NCI-H446 (cell line): ENCODE measurements at places on chromosomes 7 and 10.
A peak's percentile ranks its signal among the peaks of the same experiment; 100 is the strongest.

GRCh38 chr7:36214608-36215456 is 61.8 kb downstream of the EEPD1 start:
- DNase-seq, result no peak

DNA sequence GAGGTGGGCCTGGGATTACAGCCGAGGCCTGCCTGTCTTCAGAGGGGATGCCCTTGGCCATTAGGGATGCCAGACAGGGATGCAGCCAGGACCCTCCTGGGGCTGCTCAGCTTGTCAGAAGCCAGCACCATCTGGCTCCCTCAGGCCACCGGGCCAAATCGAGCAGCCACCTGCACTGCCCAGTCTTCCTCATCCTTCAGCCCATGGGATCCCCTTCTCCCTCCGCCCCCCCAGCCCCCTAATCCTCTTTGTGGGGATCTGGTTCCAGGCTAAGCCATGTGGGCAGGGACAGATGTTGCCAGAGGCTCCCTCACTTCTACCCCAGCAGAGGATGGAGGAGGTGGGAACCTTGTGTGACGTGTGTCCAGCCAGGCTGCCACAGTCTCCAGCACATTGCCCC is 137.4 kb upstream of the PPIF start:
- no peak for DNase-seq

DNA sequence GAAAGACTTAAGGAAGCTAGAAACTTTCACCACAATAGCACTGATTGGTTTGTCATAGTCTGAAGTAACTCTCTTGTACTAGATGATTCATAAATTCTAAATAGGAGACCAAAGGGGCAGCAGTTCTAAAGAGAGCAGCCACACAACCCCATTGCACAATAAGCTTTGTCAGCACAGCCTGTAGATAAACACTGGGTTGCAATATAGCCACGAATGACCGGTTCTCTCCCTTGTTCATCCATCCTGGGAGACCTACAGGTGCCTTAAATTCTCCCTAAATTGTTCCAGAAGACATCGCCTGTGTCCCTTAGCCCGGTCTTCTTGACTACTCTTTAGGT is 167.0 kb downstream of the SNX13 start:
- no peak for DNase-seq

- no peak for DNase-seq
Observed at GRCh38 chr10:49298671-49298982, 343 bp upstream of the C10orf71 start.

DNA sequence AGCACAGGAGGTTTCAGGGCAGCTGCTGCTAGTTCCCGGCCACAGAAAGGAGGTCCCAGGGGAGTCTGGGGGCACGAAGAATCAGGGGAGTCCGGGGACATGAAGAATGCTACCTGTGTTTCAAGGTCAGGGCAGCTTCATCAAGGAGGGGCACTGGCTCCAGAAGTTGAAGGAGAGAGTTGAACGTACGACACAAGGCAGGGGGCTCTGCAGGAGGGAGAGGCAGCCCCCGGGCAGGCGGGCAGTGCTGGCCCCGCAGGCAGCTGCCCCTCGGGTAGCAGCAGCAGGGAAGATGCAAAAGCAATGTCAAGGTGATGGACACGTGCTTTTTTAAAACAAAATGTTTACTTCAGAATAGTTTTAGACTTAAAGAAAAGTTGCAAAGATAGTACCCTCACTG is 134.7 kb upstream of the RNF32 start:
- DNase-seq, result no peak

- peak; percentile 97 for DNase-seq
Observed at GRCh38 chr7:34747867-34748727, 90.1 kb downstream of the NPSR1 start.

- no peak for DNase-seq
Observed at GRCh38 chr10:127257395-127257794, 61.0 kb upstream of the INSYN2A start.

GRCh38 chr10:88168171-88169036 is 305.0 kb downstream of the PTEN start:
- no peak for DNase-seq

DNA sequence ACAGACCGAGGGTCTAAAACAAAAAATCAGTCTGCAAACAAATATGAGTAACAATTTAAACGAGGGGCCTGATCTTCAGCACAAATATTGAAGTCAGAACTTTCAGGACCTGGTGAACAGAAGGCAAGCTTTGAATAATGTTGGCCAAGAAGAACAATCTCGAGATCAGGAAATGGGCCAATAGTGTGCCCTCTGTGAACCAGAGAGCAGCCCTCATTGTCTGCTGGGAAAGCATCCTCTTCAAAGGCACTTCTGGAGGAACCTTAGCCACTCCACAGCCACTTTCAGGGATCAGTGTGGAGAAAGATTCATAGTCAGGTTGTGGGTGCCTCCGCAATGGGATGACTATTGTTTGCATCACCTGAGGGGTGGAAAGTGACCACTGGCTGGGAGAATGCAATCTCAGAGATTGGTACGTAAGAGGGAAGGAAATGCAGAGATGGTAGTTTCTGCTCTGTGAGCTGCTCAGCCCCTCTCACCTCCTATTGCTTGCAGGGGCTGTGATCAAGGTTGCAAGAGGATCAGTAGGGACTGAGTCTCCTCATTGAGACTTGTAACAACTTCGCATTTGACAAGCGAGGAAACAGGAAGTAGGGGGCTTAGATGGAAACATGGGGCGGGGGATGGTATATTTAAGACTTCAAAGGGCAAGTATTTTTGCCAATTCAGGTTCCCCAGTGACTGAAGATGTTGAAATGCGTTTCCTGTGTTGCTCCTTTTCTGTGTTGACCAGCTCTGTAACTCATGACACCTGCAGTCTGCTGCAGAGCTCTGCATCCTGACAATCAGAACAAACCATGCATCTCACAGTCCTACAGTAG is 28.4 kb upstream of the IFRD1 start:
- DNase-seq, result no peak

DNA sequence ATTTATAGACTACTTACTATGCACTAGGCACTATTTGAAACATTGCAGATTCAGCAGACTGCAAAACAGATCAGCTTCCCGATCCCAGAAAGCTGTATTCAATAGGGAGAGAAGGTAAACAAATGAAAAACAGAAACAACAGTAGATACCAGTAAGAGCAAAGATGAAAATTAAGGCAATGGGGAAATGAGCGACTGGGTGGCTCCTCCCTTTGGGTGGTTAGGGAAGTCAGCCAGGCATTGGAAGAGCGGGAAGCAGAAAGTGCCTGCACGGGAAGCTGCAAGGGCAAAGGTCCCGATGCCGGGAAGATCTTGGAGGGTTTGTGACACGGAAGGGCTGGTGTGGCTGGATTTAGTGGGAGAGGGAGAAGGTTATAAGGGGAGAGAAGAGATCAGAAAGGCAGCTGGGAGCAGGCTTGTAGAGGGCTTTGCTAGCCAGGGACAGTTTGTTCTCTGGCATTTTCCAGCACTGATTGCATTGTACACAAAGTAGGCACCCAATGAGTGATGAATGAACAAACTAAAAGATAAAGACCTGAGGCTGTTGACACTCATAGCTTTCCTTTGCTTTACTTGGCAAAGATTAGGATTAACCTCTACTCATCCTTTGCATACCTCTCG is 67.8 kb downstream of the NAMPT start:
- no peak for DNase-seq

DNA sequence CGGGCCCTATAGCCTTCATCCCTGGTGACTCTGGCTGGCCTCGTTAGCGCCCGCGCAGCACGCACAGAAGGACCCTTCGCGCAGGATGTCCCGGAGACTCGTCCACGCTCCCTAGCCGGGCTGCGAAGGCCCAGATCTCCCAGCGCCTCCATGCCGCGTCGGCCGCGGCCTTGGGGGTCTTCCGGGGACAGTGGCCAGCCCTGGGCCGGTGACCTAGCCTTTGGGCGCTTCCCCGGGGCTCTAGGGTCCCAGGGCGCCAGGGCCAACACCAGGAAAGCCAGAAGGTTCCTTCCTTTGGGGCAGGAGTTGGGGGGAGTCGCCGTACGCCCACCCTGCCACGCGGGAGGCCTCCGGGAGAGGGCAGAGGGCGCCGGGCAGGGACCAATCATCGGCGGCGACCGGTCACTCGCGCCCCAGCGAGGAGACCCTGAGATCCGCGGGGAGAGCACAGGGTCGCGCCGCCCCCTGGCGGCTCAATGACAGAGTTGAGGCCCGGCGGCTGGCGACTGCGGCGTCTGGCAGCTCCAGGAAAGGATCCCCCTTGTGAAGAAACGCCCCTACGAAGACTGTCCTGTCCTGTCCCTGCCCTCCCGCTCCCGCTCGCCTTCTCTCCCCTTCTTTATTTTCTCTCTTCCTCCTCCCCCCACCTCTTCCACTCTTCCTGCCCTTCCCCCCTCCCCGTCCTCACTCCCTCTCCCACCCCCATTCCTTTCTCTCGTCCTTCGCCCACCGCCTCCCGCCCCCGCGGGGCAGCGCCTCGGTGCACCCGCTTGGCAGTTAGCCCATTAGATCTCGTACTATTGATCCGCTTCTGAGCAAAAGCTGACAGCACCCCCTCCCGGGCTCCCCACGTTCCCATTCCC is 62.3 kb upstream of the LBX1 start:
- DNase-seq, result peak; percentile 4

DNA sequence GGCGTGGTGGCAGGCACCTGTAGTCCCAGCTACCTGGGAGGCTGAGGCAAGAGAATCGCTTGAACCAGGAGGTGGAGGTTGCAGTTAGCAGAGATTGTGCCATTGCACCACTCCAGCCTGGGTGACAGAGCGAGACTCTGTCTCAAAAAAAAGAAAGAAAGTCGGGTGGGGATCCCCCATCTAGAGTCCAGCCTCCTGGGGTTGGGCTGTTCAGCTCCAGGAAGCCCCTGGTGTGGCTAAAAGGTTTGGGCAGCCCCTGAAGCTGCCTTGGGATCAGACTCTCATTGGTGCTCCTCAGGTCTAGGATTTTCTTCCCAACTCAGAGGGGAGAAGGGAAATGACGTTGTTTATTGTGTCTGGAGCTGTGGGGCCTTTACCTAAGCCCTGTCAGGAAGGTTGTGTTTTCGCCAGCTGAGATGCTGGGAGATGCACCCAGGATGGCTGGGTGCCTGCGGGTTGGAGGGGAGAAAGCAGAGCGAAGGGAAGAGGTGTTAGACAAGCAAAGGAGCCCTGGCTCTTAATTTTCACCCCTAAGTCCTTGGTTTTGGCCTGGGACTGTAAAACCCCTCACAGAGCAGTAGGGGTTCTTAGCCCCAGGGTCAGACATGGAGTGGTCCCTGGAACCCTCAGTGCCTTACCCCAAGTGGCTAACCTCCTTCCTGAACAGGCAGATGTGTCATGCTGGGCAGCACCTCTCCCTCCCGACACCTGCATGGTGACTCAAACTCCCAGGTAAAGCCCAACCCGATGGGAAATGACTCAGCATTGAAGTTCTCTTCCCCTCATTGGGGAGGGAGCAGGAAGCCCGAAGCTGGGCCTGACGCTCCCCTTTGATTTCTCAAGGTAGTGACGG is 21.1 kb downstream of the PLAU start:
- no peak for DNase-seq

GRCh38 chr10:55048830-55049498 is 247.9 kb upstream of the PCDH15 start:
- DNase-seq, result no peak

DNA sequence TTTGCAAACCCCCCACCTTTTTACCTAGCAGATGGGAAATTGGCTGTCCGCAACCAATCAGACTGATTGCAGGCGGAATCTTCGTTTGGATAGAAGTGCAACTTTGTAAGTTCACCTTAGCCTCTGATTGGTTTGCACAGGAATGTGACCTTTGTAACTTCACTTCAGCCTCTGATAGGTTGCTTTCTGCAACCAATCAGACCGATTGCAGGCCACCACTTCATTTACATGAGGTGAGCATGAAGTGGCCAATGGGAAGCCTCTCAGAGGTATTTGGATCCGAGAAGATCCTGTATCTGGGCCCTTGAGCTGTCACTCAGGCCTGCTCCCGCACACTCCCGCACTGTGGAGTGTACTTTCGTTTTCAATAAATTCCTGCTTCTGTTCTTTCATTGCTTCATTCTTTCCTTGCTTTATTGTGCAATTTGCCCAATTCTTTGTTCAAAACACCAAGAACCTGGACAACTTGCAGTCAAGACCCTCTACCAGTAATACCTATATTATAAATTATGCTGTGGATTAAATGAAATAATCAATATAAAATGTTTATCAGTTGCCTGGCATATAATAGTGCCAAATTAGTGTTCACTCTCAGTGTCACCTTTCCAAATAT is 491.4 kb downstream of the PLXNA4 start:
- DNase-seq, result no peak

DNA sequence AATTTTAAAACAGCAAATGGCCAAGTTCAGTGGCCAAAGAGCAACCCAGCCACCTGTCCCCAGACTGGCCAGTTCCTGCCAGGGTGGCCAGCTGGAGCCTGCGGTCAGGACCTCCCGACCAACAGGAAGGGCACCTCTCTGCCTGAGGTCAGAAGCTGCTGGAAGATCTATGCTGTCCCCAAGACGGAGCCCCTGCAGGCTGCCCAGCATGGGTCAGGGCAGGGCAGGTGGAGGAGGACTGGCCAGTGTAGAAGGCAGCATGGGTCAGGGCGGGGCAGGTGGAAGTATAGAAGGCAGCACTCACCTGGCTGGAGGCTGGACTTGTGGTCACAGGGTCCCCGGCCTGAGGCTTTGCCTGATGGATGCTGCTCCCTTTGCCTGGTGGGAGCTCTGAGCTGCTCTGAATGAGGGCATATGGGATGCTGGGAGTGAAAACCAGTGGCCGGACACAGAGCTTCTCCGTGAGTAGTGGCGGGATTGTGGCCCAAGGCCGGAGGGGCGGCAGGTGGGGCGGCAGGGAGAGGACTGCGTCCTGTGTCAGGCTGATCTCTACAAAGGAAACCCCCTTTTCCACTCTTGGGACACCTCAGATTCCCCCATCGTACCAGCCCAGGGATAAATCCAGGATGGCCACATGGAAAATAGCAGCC is 229.2 kb downstream of the TCERG1L start:
- no peak for DNase-seq

- peak; percentile 13 for DNase-seq
Observed at GRCh38 chr7:56079450-56080185, 13.1 kb downstream of the PHKG1 start.

- DNase-seq, result no peak
Observed at GRCh38 chr7:2956526-2957368, 86.9 kb downstream of the CARD11 start.

- no peak for DNase-seq
Observed at GRCh38 chr7:30901856-30902255, 9.8 kb upstream of the AQP1 start.

GRCh38 chr7:35975851-35976454 is 175.1 kb downstream of the SEPTIN7 start:
- DNase-seq, result peak; percentile 84

DNA sequence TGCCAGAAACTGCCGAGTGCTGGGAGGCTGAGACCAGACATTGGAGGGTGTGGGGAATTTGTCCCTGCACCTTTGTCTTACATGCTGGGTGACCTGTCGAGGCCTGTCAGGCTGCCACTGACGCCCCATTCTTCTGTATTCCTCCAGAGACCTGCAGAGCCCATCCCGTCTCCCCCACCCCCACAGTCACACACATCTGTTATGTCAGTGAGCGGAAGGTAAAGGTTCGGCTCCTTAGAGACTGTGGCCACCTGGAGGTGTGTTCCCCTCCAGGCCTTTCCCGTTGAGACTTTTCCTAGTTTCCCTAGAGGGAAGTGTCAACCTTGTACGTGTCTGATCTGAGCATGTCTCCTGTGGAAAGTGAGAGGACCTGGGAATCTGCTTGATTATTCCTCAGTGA is 84.5 kb downstream of the ATXN7L1 start:
- no peak for DNase-seq
